Cardiac muscle cell (in vitro differentiated cells and primary cell): ENCODE measurements at places on chromosomes 7 and 10. TPM values are rescaled to one million over a fixed set of nuclear protein-coding genes. Genes with fewer than 3 reads are reported as not detected.
A peak's percentile ranks its signal among the peaks of the same experiment; 100 is the strongest.

The EMX2 gene
- total RNA-seq, result not detected in 2 replicates

- H3K4me3 ChIP-seq, result no peak overlapping the region
- DNase-seq, result no peak
- peak overlapping the region; percentile 61 for H3K27ac ChIP-seq
- H3K27me3 ChIP-seq, result no peaks in the 10 kb centered on the region
- peaks cover 38% of the 10 kb centered on the region for H3K4me1 ChIP-seq
- no peaks in the 10 kb centered on the region for H3K36me3 ChIP-seq
These were observed 202.8 kb downstream of the BMPER start for GRCh38 chr7:34108165-34108564.

DNA sequence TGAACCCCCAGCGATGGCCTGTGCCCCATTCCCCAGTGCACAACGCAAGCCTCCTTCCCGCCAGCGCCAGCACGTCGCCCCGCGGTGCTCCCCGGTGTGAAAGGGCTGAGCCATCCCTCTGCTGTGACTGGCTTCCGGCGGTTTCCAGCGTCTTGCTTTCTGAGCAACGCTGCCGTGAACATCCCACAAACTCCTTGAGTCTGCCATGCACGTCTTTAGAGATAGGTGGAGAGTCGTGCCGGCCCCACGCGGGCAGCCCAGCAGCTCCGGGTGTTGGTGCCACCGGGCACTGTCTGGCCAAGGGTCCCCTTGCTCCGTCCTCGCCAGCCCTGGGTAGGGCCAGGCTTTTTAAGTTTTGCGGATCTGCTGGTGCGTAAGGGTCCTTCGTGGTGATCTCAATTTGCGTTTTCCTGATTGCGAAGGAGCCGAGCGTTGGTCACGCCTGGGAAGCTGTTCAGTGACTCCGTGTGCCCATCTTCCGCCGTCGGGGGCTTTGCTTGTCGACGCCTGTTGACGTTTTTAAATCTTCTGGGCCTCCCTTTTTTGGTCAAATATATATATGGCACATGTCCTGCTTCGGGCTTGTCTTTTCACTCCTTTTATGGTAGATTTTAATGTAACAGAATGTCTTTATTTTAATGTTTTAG, 70.6 kb downstream of the FOXL3 start:
- H3K4me1 ChIP-seq, result no peaks in the 10 kb centered on the region
- no peak overlapping the region for H3K27ac ChIP-seq
- no peaks in the 10 kb centered on the region for H3K36me3 ChIP-seq

GRCh38 chr10:78588194-78588811, 480.5 kb upstream of the ZMIZ1 start:
- H3K4me3 ChIP-seq, result no peak overlapping the region
- peaks cover 27% of the 10 kb centered on the region for H3K4me1 ChIP-seq
- H3K36me3 ChIP-seq, result no peaks in the 10 kb centered on the region

DNA sequence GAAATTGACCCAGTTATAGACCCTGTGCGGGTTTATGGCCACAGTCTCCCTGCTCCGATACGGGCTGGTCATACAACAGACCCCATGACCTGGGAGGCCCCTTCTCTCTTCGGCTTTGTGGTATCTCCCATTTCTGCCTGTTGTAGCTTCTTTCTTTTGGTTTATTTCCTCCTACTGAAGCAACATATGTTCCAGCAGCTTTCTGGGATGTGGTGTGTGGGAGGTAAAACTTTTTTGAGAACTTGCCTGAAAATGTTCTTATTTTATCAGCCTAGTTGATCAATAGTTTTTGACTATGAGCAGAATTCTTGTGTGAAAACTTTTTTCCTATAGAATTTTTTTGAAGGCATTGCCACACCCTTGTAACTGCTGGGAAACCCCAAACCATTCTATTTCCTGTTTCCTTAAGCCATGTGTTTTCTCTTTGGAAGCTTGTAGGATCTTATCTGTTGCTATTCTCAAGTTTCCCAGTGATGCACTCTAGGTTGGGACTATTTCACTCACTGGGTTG, 80.0 kb downstream of the DAGLB start:
- H3K4me3 ChIP-seq, result no peak overlapping the region
- H3K27me3 ChIP-seq, result no peaks in the 10 kb centered on the region
- DNase-seq, result no peak
- no peak overlapping the region for H3K27ac ChIP-seq
- H3K36me3 ChIP-seq, result no peaks in the 10 kb centered on the region

The TMEM196 gene
- not detected in 2 replicates for total RNA-seq

DNA sequence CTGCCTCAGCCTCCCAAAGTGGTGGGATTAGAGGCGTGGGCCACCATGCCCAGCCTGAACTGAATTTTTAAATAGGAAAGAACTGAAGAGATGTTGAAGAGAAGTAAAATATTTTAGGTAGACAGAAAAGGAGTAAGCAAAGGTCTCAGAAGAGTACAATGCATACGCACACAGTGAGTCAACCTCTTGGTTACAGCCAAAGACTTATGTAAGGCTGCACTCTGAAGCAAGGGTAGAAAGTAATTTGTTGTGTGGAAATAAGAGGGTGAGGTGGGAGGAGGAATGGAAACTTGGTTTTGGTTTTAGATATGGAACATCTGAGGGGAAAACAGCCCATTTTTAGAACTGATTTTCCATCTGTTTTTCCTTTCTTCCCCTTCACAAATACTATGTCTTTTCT, 17.6 kb downstream of the KRIT1 start:
- DNase-seq, result no peak
- H3K27me3 ChIP-seq, result no peaks in the 10 kb centered on the region
- H3K4me3 ChIP-seq, result no peak overlapping the region
- no peak overlapping the region for H3K27ac ChIP-seq
